Psoas muscle (tissue), 8 donors: ENCODE measurements at places on chromosomes 5 and 9. TPM values are rescaled to one million over a fixed set of nuclear protein-coding genes. Genes with fewer than 3 reads are reported as not detected.
A peak's percentile ranks its signal among the peaks of the same experiment; 100 is the strongest.

- no peak for DNase-seq
Observed at GRCh38 chr9:90065851-90066250, 461.0 kb downstream of the GADD45G start.

DNA sequence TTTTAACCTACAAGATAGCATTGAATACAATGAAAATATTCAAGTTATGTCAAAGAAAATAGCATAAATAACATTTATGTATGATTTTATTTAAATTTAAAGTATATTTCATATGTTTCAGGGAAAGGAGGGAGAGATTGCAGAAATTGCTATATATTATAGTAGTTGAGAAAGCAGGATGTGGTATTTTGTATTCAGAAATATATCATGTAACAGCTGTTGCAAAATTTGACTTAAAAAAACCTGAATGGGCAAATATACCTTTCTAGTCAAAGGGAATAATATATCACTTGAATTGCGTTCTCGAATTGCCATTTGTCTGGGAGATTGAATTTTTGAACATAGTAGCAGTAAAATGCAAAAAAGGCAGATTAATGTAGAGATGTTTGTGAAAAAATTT, 80.6 kb downstream of the PAM start:
- no peak for DNase-seq

Gene BRINP1
- not detected for polyA plus RNA-seq

DNA sequence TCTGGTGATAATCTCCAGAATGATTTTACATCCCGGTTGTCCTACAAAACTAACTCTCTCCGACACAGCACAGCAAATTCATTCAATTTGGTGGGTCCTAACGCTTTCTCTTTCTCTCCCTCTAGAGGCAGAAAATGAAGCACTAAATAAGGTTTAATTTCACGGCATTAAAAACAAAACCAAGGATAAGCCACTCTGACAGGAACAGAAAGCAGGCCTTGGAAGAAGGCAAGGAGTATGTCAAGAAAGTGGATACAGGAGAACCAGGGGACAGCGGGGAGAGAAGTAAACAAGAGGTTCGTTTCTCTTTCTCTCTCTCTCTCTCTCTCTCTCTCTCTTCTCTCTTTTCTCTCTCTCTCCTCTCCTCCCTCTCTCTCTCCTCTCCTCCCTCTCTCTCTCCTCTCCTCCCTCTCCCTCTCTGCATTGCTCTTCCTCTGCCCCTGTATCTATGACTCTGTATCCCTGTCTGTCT, 49.8 kb downstream of the EBF1 start:
- no peak for DNase-seq

DNA sequence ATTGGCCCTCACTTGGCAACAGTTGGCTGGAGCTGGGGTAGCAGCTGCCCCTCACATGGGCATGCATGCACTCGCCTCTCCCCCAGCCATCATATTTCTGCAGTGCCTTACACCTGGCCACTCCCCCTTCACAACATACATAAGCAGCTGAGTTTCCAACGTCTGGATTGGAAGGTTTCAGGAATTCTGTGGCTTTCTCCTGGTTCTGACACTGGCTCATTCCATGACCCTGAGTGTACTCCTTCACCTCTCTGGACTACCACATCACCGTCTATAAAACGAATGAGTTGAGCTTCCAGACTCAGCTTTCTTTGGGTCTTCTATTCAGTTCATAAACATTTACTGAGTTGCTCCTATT, 84.3 kb downstream of the GALNT10 start:
- no peak for DNase-seq

DNA sequence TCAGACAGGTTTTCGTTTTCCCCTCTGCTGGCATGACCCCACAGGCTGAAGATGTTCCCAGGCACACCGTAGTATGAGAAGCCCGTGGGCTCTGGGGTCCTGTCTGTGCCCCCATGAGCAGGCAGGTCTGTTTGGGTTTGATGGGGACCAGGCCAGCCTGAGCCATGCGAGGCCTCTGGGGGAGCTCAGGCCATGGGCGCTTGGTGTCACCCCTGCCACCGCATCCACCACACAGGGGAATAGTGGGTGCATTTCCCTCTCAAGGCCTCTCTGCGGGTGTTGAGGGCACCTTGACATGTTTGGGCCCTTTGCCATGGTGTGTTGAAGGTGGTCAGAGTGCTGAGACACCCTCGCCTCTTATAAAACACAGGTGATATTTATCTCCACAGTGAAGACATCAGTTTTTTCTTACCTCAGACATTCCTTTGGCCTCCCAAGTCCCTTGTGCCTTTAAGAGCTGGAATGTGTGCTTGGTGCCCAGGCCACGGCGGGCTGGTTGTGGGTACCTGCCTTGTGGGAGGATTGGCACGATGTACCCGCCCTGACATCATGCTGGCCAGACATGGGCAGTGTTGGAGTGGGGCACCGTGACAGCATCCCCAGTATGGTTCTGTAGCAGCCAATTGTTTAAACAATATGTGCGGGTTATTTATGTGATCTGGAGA, 68.3 kb downstream of the WNK2 start:
- DNase-seq, result peak; percentile 14

DNA sequence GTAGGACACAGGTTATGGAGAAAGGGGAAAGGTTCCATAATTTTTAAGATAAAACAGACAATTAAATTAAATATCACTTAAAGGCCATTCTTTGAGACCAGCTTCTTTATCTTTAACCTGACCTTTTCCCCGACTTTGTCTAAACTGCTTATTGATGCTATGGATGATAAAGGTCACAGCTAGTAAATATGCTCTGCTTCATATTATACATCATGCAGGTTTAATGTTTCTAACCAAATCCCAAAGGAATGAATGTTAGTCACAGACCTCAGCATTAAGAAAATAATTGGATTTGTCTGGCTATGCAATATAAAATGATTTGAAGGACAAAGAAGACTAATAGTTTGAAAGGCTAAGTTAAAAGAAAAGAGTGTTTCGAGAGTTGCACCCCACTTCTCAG, 147.6 kb downstream of the ST8SIA4 start:
- DNase-seq, result no peak

- DNase-seq, result no peak
Observed at GRCh38 chr9:115553060-115553773, 435.3 kb upstream of the TNC start.

DNA sequence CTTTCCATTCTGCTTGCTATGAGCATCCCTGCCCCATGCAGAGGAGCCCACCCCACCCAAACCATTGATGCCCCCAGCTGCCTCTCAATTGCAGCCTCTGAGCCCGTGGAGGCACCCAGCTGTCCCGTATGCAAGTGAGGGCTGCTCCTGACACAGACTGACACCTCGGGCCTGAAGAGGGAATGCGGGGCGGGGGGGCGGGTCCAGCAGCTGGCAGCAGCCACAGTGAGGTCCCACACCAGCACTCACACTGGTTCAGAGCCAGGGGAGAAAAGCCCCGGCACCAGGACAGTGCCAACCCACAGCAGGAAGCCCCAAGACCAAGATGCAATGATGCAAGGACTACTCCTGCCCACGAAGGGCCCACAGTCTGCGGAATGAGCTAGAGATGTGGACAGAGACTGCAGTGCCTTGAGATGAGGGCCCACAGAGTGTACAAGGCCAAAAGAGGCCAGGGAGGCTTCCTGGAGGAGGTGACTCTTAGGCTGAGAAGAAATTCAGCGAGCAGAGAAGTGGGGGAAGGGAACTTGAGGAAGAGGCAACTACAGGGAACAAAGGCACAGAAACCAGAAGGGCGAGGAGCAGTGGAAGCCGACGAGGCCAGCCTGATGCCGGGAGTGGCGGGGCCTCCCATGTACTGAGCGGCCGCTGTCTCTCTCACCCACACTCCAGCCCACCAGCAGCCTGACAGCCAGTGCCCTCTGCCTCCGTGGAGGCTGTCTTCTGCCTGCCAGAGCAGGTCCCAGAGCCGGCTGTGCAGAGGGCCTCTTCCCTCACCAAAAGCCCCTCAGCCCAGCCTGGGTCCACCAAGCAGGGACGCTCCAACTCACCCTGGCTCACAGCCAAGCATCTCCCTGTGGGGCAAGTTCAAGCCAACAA, 9.2 kb downstream of the EEIG1 start:
- DNase-seq, result no peak

Gene OSMR
- polyA plus RNA-seq, result 3.2 TPM

Gene PCDHB2
- 0.30 TPM for polyA plus RNA-seq

GRCh38 chr9:86807367-86807976, 139.8 kb downstream of the GAS1 start:
- no peak for DNase-seq

- no peak for DNase-seq
Observed at GRCh38 chr9:119761812-119762211, 392.6 kb upstream of the BRINP1 start.

DNA sequence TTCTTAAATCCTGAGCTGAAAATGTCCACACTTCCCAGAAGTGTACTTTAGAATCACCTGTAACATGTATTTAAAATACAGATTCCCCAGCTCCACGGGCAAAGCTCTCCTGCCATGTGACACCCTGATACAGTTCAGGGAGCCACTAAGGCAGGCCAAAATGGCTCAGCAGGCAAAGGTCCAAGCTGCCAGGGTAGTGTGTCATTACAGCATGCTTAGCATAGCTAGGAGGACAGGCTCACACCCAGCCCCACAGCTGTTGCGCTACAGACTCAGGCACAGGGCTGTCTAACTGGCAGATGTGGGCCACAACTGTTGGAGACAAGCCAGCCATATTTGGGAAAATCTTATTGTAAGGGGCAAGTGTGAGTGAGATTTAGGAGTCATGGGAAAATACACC, 73.0 kb downstream of the C9orf85 start:
- DNase-seq, result peak; percentile 68

Gene HTR4
- polyA plus RNA-seq, result not detected

DNA sequence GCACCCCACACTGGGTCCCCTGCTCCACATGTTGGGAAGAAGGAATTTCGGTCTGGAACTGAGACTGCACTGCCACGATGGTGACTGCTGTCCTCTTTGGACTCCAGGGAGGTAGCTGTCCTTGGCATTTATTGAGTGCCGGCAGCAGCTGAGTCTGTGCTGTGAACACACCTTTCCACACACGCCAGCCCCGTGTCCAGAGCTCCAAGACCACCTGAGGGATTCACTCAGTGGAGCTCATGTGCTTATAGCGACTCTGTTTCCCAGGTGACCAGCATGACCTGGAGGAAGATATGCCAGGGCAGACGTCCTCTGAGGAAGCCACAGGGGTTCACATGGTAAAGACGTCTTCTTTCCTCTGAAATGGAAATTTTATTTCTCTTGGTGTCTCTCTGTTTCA, 33.2 kb upstream of the FLT4 start:
- no peak for DNase-seq

DNA sequence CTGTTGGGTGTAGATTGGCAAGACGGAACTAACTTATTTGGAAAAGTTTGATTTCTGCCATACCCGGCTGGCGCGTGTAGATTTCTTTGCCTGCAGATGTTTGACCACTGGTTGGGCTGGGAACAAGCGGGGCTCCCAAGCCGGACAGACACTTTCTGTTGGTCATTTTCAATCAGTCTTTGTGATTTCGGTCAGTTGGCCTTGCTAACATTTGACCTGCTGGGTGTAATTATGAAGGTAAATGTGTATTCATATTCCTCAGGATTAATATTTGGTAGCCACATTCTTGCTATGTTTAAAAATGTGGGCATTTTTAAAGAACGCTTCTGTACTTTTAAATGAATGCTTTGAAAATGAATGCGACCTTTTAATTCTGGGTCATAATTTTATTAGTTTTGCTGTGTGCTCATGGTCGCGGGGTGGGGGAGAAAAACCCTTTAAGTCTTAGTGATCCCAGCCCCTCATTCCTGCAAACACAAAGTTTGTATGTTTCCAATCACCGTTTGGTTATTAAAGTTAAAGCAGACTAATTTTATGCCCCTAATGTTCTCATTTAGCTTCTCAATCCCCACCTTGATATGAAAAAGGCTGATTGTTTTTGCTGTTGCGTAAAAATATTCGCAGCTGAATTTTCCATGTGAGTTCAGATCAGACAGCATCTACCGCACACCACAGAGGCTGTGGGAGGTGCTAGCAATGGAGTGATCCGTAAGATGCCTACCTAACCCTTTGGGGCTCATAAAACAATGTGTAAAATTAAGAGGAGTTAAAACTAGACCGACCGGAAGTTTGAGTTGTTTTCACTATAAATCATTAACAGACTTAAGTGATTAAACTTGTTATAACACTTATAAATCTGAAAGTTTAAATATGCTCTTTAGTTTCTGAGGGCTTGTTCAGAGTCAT, 1.5 kb downstream of the RASGRF2 start:
- DNase-seq, result no peak

Gene SLC6A7
- polyA plus RNA-seq, result not detected
